Glutamatergic neuron (in vitro differentiated cells): ENCODE measurements at places on chromosomes 11 and 22. TPM values are rescaled to one million over a fixed set of nuclear protein-coding genes. Genes with fewer than 3 reads are reported as not detected.

DNA sequence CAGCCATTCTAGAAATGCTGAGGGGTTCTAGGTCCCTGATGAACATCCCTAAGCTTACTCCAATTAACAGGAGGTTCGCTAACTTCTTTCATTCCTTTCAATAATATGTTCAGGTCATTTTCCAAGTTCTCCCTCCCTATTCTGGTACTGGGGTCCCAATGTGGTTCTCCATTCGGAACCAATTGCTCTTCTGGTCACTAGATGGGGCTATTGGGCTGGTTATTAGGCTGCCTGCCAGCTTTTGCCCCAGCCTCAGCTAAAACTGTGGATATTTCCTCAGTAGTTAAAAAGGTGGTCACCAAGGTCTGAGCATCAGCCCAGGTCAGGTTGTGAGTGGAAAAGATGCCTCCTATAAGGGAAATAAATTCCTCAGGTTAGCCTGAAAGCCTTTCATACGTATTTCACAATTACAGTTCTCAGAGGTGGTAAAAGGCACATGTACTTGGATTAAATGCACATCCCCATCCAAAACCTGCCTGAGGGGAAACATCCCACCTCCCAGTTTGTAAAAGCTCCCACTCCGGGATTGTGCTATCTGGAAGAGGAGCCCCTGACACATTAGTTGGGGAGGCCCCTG, 161.1 kb upstream of the CCDC179 start:
- DNase-seq = no peak

DNA sequence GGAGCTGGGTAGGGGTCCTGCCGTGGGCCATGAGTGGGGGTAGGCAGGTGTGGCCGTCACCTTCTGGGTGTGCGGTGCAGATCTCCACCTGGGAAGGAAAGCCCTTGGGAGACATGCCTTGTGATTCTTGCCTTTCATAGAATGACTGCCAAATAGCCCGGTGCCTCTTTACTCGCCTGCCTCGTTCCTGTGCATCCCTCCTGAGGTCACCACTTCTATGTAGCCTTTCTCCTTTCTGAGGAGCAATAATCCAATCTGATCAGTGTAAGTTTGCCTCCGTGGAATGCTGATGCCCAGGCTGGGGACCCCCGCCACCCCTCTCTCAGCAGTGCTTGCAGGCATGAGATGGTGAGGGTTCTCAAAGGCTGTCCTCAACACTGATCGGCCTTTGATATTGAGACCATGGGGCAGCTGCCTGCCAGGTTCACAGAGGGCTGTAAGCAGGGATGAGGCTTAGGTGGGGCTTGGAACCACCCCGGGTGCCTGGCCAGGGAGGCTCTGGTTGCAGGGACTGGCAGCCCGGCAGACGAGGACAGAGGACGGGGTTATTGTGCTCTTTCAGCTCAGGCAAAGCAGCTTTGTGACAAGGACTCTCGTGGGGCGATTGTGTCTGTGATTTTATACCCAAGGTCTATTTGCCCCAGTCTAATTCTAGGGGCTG, 86.1 kb upstream of the WNT7B start:
- DNase-seq = no peak

- DNase-seq = no peak
Measured at GRCh38 chr22:24947881-24948280, 1.4 kb upstream of the LHFPL7 start.

H19 gene
- 46.9 TPM for total RNA-seq

OR52I2 gene
- total RNA-seq = 0.49 TPM
